Activated CD4-positive, alpha-beta T cell treated with anti-CD3 and anti-CD28 coated beads, Interleukin-2, amount 50 U/mL, for 48 hours (primary cell): ENCODE measurements at places on chromosomes 11 and 22.
A peak's percentile ranks its signal among the peaks of the same experiment; 100 is the strongest.

DNA sequence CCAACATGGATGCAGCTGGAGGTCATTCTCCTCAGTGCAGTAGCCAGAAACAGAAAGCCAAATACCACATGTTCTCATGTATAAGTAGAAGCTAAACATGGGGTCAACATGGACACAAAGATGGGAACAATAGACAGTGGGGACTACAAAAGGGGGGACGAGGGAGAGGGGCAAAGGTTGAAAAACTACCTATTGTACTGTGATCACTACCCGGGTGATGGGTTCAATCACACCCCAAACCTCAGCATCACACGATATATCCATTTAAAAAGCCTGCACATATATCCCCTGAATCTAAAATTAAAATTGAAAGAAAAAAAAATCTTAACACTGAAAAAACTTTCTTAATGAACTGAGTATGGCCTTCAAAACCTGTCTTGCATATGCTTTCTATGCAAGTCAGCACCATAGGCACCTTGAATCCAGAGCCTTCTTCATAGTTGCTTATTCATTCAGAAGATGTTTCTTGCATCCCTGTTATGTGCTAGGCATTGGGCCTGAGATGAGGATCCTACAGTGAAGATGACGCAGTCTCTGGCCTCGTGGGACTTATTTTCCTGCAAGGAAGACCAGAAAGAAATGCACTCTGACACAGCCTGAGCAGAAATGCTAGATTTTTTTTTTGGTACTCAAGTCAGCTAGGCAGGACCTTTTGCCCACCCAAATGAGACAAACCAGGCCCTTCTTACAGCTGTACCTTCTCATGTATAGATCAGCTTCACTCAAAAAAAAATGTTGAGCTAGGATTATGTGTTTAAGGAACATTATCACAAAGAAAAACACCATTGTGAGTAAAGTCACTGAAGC, 21.0 kb downstream of the NNMT start:
- DNase-seq: no peak

- no peak for DNase-seq
These were observed at the start of gene CASP1 for GRCh38 chr11:105034813-105035620. TSS of gene CASP1 (minus strand) at chr11:105035144. CDS start at chr11:105035113, 31 bp downstream.

DNA sequence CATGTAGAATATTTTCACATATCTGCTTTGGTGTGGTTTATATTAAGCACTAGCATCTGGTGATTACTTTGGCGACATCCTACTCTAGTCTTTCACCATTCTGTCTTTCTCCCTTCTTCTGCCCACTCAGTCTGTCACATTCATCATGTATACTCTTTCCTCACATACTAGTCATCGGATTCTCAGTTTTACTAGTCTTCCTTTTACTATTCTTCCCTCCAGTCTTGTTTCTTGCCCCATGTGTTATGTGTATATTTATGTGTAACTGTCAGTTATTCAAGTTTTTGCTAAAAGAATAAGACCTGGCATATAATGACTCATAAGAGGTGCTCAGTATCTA, 4.6 kb upstream of the DIXDC1 start:
- no peak for DNase-seq

- DNase-seq: peak; percentile 18
These were observed 15.7 kb downstream of the CRTAM start for GRCh38 chr11:122853971-122854446.

DNA sequence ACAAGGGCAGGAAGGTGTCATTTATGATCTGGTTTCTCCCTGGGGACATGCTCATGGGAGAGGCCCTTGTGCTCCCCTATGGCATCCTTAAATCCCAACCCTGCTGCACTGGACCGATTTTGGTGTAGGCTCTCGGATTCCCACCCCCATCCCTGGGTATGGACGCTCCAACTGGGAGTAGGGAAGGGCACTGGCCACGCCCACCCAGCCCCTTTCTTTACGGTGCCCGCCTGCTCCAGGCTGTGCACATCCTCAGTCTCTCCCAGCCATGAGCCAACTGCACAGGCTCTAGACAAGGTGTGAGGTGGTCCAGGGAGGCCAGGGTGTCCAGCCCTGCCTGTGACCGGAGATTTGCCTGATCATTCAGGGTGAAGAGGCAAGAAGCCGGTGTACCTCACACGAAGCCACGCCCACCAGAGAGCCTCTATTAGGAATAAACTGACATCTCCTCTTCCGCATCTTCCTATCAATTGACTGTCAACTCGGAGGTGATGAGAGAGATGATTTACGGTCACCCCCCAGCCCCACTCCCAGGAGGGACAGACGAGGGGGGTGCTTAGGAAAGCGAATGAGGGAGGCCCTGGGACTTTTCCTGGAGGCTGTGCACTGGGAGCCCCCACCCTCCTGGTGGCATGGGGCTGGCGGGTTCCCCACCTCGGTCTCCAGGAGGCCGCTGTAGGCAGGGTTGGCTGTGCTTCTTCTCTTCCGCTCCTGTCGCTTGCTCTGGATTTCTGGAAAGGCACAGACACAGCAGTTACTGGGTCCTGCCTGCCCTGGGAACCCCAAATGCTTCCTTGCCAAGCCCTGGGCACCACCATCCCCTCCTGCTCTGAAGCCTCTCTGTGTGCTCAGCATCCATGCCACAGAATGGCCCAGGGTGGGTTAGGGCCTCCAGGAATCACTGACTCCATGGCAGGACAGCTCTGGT, 116.7 kb downstream of the PHF21B start:
- DNase-seq: no peak
